Renal cortex interstitium (tissue), 15 donors: ENCODE measurements at places on chromosomes 11 and 22. TPM values are rescaled to one million over a fixed set of nuclear protein-coding genes. Genes with fewer than 3 reads are reported as not detected.

GRCh38 chr11:109945626-109946321 is 147.4 kb upstream of the ZC3H12C start:
- DNase-seq, result no peak

GRCh38 chr22:22023581-22024137 is 41.1 kb upstream of the TOP3B start:
- no peak for DNase-seq

Gene KRTAP5-7
- 0.07 TPM for polyA plus RNA-seq

Gene SLC29A2
- 22.0 TPM for polyA plus RNA-seq

DNA sequence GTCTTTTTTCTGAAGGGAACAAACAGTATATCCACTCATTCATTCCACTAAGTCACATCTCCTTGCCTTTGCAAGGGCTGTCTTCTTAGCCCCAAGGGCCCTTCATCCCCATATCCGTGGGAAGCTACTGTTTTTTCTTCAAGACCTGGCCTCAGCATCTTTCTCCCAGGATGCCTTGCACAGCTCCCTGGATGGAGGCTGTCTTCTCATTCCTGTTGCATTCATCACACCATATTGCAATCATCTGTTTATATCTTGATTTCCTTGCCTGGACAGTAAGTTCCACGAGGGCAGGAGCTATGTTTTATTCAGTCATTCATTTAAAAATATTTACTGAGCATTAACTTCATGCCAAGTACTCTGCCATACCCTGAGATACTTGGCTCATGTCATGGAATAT is 29.3 kb upstream of the NECTIN1 start:
- no peak for DNase-seq

Gene PHETA2
- polyA plus RNA-seq, result 9.5 TPM

Gene EHD1
- 60.8 TPM for polyA plus RNA-seq

DNA sequence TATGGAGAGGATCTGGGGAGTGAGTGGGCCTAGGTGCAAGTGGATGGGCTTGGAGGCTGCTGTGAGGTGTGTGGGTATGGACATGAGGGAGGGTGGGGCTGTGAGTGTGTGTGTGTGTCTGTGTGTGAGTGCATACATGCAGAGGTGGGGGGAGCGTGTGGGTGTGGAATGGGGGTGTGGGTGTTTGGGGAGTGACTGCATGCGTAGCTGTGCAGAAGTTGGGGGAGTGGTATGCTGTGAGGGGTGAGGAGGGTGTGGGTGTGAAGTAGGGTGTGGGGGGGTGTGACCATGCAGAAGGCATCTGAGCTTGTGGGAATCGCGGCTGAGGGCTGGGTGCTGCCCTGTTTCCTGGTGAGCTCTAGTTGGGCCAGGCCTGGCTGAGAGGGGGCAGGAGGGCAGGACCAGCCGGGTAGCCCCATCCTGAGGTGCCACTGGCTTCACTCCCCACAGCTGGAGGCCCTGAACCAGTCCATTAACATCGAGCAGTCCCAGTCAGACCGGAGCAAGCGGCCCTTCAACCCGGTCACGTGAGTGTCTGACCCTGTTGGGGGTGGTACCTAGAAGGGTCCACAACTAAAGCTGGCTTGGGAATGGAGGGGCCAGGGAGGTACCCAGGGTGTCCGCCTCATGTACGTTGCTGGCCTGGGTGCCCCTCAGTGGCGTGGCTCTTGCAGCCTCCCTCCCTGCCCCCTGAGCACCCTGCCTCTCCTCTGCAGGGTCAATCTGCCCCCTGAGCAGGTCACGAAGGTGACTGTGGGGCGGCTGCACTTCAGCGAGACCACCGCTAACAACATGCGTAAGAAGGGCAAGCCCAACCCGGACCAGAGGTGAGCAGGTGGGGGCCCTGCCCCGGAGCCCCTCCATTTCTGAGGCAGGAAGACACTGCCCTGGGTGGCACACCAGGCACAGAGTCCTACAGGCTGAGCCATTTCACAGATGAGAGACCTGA is 16.5 kb downstream of the TMEM258 start:
- no peak for DNase-seq

GRCh38 chr11:76601724-76602123 is 68.8 kb downstream of the LRRC32 start:
- no peak for DNase-seq

Gene ELFN2
- polyA plus RNA-seq, result 2.2 TPM
